ENCODE measurements at places on chromosomes 7 and 10. TPM values are rescaled to one million over a fixed set of nuclear protein-coding genes. Genes with fewer than 3 reads are reported as not detected.

Gene AQP1
- polyA plus RNA-seq = 184 TPM

Gene RAB18
- 117 TPM for polyA plus RNA-seq

Gene LEP
- 0.53 TPM for polyA plus RNA-seq

Gene ANKRD30A
- polyA plus RNA-seq = not detected

Gene SLC26A4
- polyA plus RNA-seq = 3.7 TPM

Gene MEST
- polyA plus RNA-seq = 776 TPM

Gene ITGB8
- polyA plus RNA-seq = 55.7 TPM

Gene IFIT2
- polyA plus RNA-seq = 8.3 TPM

Gene CNNM1
- 1.8 TPM for polyA plus RNA-seq

Gene RNLS
- 15.3 TPM for polyA plus RNA-seq

Gene PKD2L1
- 0.38 TPM for polyA plus RNA-seq

Gene ANKRD61
- polyA plus RNA-seq = 3.4 TPM

Gene MACC1
- polyA plus RNA-seq = 10.8 TPM

DNA sequence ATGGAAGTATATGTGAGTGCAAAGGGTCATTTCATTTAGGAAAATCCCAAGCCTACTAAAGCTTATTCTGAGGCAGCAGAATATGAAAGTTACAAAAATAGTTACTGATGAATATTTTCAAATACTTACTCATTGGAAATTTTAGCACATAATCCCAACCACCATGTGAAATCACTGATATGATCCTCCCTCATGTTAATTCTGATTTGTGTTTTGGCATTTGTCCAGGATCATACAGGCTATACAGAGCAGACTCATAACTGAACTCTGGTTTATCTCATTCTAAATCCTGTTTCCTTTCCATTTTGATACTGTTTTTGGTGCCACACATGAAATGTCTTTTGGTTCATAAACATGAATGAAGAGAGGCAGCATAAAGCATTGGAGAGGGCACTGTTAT lies 3.4 kb upstream of the FAM24B start:
- no peak for DNase-seq

GRCh38 chr10:71438761-71439160 lies 42.0 kb downstream of the CDH23 start:
- no peak for DNase-seq

GRCh38 chr7:152025937-152026890 lies 740 bp downstream of the GALNT11 start:
- DNase-seq = no peak

- DNase-seq = no peak
These were observed 29.0 kb upstream of the BMS1 start for GRCh38 chr10:42753507-42754154.

DNA sequence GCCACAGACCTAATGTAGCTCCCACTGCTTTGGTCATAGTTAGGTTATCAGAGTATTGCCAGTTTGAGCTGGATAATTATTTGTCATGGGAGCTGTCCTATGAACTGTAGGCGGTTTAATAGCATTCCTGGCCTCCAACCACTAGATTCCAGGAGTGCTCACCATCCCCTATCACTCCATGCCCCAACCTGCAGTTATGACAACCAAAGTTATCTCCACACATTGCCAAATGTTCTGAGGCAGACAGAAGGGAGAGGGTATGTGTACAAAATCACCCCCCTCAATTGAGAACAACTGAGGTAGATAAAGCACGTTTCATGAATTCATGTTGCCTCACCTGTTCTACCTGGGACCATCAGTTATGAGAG lies 119.0 kb upstream of the CACUL1 start:
- DNase-seq = no peak

GRCh38 chr10:18085855-18086254 lies 54.4 kb upstream of the CACNB2 start:
- DNase-seq = no peak

DNA sequence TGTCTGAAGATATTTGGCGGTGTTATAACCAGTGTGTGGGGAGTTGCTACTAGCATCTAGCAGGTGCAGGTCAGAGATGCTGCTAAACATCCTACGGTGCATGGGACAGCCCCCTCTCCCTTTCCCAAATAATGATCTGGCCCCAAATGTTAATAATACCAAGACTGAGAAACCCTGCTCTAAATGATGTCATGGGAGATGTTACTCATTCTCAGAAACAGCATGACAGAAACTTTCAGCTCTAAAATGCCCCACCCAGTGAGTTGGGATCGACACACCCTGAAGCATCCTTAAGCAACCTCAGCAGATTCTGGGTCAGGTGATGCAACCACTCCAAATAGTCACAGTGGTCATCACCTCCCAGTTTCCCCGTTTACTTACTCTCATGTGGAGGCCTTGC lies 108.8 kb upstream of the MPP7 start:
- no peak for DNase-seq

DNA sequence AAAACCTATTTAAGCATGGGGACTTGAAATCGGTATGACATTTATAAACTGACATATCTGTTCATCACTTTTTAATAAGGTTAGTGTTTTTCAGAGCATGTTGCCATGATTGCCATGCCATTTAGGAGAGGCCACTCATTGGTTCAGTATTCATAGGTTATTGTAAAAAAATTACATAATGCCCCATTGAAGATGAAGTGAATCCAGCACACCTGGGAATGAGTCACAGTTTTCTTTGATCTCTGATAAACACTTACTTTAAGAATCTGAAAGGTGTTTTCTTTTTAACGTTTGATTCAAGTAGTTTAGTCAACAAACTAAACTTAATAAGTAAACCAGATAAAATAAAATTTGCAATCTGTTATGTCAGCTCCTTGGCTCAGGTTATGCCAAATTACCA lies 278.3 kb downstream of the ARL4A start:
- DNase-seq = no peak

GRCh38 chr7:66728571-66728970 lies 12.0 kb upstream of the RABGEF1 start:
- DNase-seq = no peak

DNA sequence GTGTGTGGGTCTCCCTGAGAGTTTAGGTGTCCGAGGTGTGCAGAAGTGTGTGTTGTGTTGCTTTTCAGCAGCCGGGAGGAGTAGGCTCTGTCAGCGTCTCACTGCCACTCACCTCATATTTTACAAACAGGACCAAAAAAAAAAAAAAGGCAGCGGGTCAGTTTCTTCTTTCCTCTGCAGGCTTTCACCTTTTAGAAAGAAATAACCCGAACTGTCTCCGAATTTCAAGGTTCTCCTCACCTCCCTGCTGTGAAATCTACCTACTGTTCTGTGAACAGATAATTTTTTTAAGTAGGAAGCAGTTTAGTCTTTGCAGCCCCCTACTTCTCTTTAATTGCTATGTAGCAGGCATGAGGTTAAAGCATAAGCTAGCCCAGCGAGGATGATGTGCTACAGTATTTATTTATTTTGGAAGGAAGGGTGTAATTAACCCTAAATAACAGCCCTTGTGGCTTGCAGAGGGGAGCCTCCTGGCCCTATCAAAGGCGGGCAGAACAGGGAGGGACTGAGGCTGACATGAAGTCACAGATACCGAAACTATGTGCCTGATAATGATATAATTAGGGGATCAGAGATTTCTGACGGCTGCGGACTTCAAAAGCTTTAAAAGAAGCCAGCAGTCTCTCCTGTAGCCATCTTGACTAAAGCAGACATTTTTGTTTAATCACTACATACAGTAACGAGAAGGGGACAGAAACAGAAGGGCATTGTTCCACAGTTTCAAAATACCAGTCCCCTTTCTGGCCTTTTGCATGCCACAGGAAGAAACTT lies 1.6 kb downstream of the BAMBI start:
- peak; percentile 32 for DNase-seq

- no peak for DNase-seq
These were observed 1.2 kb downstream of the FOXK1 start for GRCh38 chr7:4683043-4683883.

DNA sequence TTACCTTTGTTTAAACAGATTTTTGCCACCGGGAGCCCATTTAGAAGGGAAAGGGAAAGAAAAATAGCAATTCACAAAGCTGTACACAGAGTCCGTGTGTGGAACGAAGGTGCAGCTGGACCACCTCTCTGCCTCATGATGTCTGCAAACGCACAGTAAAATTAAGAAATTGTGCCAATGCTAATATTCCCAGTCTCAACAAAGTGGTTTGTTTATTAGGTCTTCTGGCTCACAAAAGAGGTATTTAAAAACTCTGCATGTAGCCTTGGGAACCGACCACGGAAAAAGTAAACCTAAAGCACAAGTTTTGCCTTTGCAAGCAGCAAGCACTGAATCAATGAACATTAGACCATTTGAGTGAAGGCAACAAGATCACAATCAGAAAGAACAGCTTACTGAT lies 57.7 kb downstream of the CREB3L2 start:
- no peak for DNase-seq

DNA sequence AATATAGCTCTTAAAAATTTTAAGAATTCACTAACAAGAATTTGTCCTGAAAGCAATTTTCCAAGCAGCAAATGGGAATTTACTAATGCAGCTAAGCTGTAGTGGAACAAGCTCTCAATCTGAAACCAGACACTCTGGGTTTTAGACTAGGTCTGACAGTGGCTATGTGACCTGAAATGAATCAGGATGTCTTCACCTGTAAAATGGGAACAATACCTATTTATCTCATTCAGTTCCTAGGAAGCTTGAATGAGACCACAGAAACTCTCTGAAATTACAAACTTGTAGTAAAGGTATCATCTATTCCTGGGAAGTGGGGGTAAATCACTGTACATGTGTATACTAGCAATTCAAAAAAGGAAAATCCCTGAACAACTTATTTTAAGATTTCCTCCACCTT lies 1.2 kb downstream of the DNAJC2 start:
- no peak for DNase-seq

GRCh38 chr10:95480102-95480900 lies 80.9 kb downstream of the SORBS1 start:
- no peak for DNase-seq

- DNase-seq = no peak
These were observed 540.3 kb upstream of the GALNT17 start for GRCh38 chr7:70591643-70592042.

GRCh38 chr7:69599955-69600709 lies 1.9 kb downstream of the AUTS2 start:
- peak; percentile 44 for DNase-seq

DNA sequence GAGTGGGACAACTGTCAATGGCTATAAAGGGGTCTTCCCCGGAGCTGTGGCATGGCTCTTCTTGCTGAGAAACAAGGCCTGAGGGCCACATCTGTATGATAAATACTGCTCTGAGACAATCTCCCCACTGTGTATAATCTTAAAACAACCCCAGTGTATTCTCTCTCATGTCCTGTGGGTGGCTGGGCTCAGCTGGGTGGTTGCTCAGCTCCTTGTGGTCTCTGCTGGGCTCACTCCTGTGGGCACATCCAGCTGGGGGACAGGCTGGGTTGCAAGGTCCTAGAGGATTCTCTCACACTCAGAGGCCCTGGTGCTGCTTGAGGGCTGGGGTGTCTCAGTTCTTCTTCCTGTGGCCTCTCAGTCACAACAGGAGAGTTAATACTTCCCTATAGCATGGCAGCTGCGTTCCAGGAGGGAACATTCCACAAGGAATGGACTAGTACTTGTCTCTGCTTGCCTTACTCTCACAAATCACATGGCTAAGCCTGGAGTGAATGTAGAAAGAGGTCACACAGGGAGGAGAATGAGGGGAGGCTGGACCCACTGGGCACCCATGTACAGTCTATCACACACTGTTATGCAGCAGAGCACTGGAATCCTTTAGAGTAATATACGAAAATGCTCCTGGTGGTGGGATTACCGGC lies 4.5 kb upstream of the EEPD1 start:
- DNase-seq = no peak

Data from left kidney (tissue), 8 donors.